ENCODE measurements at places on chromosomes 2 and 18.

- no peak for DNase-seq
Observed at GRCh38 chr2:220194630-220195584, 567.5 kb downstream of the SLC4A3 start.

DNA sequence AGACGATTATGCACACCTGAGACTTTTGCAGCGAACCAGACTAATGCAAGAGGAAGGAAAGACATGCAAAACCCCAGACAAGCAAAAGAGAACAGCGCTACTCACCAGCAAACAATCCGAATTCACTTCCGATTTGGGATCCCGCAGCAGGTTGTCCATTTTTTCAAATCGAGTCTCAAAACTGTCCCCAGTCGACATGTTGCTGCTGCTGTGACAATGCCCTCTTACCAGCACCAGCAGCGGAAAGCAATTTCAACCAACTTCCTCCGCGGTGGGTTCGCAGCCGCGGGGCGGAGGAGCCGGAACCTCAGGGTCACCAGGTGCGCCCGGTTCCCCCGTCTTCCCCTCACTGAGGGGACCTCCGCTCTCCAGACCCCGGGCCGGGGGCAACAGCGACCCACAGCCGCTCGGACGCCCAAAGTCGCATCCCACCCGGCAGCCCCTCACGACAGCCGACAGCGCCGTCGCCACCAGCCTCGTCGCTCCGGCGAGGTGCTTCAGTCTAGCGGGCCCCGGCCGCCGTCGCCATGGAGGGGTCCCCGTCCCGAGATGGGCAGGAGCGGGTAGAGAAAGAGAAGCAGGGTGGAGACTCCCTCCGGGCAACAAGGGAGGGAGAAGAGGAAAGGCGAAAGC, 784 bp downstream of the ROCK1 start:
- DNase-seq, result no peak

GRCh38 chr2:2542316-2542715, 211.2 kb upstream of the MYT1L start:
- DNase-seq, result no peak

DNA sequence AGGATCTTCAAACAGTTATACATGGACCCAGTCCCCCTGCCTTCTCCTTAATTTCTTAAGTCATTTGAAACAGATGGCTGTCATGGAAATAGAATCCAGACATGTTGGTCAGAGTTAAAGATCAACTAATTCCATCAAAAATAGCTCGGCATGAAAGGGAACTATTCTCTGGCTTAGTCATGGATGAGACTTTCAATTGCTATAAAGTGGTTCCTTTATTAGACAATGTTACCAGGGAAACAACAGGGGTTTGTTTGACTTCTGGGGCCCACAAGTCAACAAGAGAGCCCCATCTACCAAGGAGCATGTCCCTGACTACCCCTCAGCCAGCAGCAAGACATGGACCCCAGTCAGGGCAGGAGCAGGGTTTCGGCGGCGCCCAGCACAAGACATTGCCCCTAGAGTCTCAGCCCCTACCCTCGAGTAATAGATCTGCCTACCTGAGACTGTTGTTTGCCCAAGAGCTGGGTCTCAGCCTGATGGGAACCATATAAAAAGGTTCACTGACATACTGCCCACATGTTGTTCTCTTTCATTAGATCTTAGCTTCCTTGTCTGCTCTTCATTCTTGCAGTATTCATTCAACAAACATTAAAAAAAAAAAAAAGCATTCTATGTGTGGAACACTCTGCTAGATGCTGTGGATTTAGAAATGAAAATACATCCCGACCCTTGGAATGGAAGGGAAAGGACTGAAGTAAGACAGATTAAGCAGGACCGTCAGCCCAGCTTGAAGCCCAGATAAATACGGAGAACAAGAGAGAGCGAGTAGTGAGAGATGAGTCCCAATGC, 4.6 kb downstream of the TTR start:
- no peak for DNase-seq

DNA sequence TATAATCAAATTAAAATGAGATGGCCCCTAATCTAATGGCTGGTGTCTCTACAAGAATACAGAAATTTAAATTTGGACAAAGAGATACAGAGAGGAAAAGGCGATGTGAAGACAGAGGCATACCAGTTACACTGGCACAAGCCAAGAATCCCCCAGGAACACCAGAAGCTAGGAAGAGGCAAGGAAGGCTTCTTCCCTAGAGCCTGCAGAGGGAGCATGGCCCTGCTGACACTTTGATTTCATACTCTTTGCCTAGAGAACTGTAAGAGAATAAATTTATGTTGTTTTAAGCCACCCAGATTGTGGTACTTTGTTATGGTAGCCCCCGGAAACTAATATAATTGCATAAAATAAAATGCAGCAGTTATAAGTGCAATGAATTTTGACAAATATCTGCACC, 671.4 kb downstream of the MBD2 start:
- DNase-seq, result no peak

DNA sequence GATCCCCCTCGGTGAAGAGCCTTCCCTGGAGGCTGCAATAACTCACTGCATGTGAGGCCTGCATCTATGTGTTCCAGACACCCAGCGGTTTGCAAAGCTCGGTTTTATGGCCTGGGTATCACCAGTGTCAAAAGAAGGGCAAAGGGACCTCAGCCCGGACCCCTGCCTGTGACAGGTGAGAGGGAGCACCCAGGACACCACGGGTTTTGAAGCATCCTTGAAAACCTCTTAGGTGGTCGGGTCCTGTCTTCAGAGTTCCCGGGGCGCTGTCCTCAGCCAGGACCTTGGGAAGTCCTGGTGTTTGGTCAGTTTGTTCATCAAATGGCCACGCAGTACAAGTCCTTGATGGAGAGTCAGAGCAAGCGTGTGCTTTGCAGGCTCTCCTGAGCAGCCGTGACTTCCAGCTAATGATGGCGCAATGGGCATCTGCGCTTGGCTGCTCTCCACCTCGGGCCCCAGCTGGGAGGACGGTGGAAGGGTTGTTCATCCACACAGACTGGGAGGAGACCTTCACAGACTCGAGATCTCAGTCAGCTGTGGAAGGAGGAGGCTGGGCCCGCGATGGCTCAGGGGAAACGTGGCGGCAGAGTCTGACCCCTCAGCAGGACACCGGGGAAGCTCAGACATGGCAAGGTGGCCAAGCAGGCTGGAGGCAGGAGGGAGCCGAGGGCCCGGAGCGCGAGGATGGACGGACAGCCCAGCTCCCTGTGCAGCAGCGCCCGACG, 113.1 kb upstream of the GPC1 start:
- DNase-seq, result no peak

DNA sequence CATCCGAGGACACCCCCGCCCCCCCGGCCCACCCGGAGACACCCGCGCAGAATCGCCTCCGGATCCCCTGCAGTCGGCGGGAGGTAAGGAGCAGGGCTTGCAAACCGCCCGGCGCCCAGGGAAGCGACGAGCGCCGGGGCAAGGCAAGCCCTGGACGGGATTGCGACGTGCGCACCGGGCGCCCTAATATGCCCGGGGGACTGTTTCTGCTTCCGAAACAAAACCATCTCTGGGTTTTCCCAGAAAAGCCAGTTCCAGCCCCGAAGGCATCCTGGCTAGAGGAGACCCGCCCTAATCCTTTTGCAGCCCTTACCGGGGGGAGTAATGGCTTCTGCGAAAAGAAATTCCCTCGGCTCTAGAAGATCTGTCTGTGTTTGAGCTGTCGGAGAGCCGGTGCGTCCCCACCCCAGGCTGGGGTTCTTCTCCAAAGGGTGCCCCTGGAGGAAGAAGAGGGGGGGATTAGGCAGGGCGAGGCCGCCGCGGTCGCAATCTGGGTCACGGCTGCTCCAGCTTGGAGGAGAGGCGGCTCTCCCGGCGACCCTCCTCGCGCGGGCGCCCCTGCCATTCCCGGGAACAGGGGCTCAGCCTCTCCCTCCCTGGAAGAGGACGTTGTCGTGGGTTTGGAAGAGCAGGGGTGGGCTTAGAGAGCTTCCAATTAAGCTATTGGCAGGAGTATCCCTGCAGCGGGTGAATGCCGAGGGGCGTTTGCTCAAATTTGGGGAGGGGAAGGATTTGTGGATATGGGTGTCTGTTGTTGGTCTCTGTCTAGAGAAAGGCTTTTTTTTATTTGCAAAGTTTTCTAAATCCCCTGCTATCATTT, 521 bp downstream of the MYCN start:
- DNase-seq, result no peak

DNA sequence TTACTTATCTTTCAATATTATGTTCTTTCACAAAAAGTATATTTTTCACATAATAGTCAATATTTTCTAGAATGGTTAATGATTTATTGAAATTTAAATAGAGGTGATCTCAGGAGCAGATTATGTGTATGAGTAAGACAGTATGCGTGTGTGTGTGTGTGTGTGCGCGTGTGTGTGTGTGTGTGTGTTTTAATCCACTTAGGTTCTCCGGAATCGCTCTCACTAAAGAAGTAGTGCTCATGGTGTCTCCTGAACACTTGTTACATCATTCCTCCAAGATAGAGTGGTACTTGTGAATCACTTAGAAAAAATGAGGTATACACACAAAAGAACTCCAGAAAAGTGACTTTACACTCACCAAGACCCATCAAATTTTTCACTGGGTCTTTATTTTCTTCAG, 91.0 kb upstream of the KCNH7 start:
- DNase-seq, result no peak

GRCh38 chr2:28430788-28431418, 38.2 kb downstream of the FOSL2 start:
- DNase-seq, result no peak

- no peak for DNase-seq
Observed at GRCh38 chr18:46793565-46793964, 36.7 kb upstream of the ST8SIA5 start.

All from cortex of kidney (tissue), 1 donor.